ENCODE measurements at places on chromosomes 2 and 18.

DNA sequence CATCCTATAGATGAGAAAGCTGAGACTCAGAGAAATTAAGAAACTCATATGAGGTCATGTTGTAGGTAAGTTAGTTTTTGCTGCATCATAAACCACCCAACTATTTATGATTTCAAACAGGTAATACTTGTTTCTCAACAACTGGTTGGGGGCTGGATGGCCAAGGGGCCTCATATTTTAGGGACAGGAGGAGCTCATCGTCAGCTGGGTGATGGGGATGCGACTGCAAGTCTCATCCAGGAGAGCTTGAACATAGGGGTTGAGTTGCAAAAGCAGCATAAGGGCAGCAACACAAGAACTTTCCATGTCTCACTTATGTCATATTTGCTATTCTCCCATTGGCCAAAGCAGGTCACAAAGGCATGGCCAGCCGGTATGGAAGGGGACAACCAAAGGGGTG is 3.6 kb upstream of the RNU2-63P start:
- no peak for DNase-seq
- H3K4me1 ChIP-seq = no peaks in the 10 kb centered on the region
- no peaks in the 10 kb centered on the region for H3K36me3 ChIP-seq
- H3K27ac ChIP-seq = no peak overlapping the region
- H3K4me3 ChIP-seq = no peak overlapping the region

- H3K4me1 ChIP-seq = peaks cover 17% of the 10 kb centered on the region
- no peak for DNase-seq
- no peak overlapping the region for H3K4me3 ChIP-seq
- no peaks in the 10 kb centered on the region for H3K36me3 ChIP-seq
- H3K27ac ChIP-seq = no peak overlapping the region
These were observed 4.7 kb downstream of the MYOM1 start for GRCh38 chr18:3214855-3215637.

- no peaks in the 10 kb centered on the region for H3K36me3 ChIP-seq
- no peaks in the 10 kb centered on the region for H3K4me1 ChIP-seq
- DNase-seq = no peak
- no peak overlapping the region for H3K27ac ChIP-seq
These were observed 258.4 kb downstream of the BCL11A start for GRCh38 chr2:60294901-60295635.

DNA sequence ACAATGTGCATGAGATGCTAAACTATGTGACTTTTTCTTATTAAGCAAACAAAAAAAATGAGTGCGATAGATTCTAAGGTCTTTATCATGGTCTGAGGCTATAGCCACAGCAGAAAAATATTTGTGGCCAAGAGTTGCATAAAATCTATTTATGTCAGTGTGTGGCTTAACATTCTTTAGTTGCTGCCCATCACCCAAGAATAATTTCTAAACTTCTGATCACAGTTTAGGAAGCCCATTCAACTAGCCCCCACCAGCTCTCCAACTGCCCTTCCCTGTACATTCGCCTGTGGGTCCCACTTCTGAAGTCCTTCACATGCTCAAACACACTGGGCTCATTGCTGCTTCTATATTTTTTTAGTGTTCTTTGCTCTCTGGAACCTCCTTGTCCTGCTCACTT is 107.1 kb downstream of the CTNNA2 start:
- no peak overlapping the region for H3K27ac ChIP-seq
- no peaks in the 10 kb centered on the region for H3K36me3 ChIP-seq
- no peak for DNase-seq
- no peaks in the 10 kb centered on the region for H3K4me1 ChIP-seq
- no peaks in the 10 kb centered on the region for H3K27me3 ChIP-seq

GRCh38 chr18:59340817-59341216 is 18.2 kb downstream of the LMAN1 start:
- no peak overlapping the region for H3K4me3 ChIP-seq
- peaks cover 98% of the 10 kb centered on the region for H3K36me3 ChIP-seq
- no peaks in the 10 kb centered on the region for H3K4me1 ChIP-seq
- H3K27me3 ChIP-seq = no peaks in the 10 kb centered on the region

DNA sequence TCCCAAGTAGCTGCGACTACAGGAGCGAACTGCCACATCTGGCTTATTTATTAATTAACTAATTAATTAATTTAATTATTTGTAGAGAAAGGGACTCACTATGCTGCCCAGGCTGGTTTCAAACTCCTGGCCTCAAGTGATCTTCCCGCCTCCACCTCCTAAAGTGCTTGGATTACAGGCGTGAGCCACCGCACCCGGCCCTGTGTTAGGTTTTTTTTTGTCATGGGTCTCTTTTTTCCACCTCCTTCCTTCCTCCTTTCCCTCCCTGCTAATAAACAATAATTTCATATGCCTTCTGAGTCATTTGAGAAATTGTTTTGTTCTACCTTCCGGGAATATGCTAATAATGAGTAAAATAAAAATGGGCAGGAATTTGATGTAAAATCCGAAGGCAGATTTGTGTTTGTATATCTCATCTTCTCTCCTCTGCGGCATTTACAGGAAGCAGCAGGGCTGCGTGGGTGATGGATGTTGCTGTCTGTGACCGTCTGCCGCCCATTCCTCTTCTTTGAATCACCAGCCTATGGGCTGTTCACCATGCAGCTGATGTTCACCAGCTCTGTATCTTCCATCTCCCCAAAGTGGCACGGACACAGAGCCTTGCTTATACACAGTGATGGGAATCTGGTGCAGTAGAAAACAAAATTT is 89.9 kb downstream of the ACSL3 start:
- H3K4me1 ChIP-seq = no peaks in the 10 kb centered on the region
- no peak overlapping the region for H3K4me3 ChIP-seq
- H3K27me3 ChIP-seq = no peaks in the 10 kb centered on the region
- H3K27ac ChIP-seq = no peak overlapping the region
- no peaks in the 10 kb centered on the region for H3K36me3 ChIP-seq
- no peak for DNase-seq

GRCh38 chr18:49967171-49967570 is 153.8 kb upstream of the ACAA2 start:
- no peaks in the 10 kb centered on the region for H3K36me3 ChIP-seq
- no peak for DNase-seq
- H3K4me3 ChIP-seq = no peak overlapping the region
- no peaks in the 10 kb centered on the region for H3K4me1 ChIP-seq
- peaks cover 16% of the 10 kb centered on the region for H3K27me3 ChIP-seq
- no peak overlapping the region for H3K27ac ChIP-seq

DNA sequence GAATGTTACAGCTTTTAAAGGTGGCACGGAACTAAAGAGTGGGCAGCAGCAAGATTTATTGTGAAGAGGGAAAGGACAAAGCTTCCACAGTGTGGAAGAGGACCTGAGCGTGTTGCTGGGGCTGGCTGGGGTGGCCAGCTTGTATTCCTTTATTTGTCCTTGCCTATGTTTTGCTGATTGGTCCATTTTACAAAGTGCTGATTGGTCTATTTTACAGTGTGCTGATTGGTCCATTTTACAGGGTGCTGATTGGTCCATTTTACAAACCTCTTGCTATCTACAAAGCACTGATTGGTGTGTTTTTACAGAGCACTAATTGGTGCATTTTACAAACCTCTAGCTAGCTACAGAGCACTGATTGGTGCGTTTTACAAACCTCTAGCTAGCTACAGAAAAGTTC is 109.7 kb upstream of the DDX18 start:
- H3K27ac ChIP-seq = no peak overlapping the region
- H3K27me3 ChIP-seq = no peaks in the 10 kb centered on the region
- no peak for DNase-seq
- H3K36me3 ChIP-seq = no peaks in the 10 kb centered on the region
- H3K4me1 ChIP-seq = no peaks in the 10 kb centered on the region

- H3K36me3 ChIP-seq = peaks cover 59% of the 10 kb centered on the region
- DNase-seq = no peak
- no peaks in the 10 kb centered on the region for H3K27me3 ChIP-seq
- no peak overlapping the region for H3K27ac ChIP-seq
- no peak overlapping the region for H3K4me3 ChIP-seq
- no peaks in the 10 kb centered on the region for H3K4me1 ChIP-seq
These were observed 12.9 kb upstream of the SNORC start for GRCh38 chr2:232857158-232857563.
